ENCODE measurements at places on chromosomes 1 and 21.

GRCh38 chr21:39515684-39516472, 64.1 kb downstream of the SH3BGR start:
- DNase-seq = no peak

GRCh38 chr1:170578359-170578758, 46.4 kb downstream of the GORAB start:
- no peak for DNase-seq

DNA sequence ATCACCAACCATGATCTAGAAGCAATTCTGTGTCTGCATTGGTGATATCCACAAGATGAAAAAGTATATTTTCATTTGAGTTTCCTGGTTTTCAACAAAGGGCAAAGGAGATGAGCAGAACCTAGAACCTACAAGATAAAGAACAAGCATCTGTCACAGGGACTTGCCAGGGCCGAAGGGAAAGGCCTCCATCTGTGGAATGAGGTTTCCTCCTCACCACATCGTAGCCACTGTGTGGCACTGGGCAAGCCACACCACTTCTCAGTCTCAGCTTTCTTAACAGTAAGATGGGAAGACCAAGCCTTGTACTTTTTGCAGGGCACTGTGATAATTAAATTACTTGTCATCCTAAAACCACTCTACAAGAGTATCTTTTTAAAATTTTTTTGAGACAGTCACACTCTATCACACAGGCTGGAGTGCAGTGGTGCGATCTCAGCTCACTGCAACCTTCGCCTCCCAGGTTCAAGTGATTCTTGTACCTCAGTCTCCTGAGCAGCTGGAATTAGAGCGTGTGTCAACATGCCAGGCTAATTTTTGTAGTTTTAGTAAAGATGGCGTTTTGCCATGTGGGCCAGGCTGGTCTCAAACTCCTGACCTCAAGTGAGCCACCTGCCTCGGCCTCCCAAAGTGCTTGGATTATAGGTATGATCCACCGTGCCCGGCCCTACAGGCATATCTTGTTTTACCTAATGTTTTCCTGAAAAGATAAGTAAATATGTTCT, 45.8 kb downstream of the ARHGEF11 start:
- no peak for DNase-seq

DNA sequence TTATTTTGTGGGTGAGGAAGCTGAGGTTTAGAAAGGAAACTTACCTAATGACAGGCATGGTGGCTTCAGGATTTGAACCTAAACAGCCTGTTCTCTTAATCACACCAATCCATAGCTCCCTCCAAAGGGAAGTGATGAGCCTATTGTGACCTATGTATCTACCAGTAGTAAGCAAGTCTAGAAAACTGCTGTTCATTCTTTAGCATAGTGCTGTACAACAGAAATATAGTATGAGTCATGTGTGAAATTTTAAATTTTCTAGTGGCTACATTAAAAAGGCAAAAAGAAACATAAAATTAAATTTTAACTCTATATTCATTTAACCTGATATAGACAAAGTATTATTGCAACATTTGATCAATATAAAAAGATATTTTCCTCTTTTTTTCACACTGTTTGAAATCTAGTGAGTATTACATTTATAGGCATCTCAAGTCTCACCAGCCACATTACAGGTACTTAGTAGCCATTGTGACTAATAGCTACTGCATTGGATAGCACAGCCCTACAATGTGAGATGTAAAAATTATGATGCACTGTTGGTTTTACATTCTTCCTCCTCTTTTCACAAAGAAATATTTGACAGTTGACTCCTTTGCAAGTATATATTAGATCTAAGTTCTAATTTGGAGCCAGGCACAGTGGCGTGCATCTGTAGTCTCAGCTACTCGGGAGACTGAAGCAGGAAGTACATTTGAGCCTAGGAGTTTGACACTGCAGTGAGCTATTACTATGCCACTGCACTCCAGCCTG, 16.6 kb downstream of the IPO9 start:
- no peak for DNase-seq

DNA sequence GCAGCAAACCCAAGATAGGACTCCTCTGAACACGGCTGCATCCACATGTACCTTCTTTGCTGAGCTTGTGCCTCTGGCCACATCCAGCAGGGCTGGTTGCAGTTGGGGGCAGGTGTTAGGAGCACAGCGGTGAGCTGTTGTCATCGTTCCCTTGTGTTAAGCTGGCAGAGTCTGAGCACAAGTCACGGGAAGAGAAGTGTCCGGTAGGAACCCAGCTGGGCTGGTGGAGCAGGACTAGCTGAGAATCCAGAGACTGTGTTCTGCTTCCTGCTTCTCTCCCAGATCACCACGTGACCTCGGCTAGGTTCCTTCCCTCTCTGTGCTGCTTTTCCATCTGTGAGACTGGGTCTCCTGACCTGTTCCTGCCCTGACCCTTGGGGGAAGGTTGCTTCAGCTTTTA, 105.1 kb downstream of the PCBP3 start:
- DNase-seq = no peak

DNA sequence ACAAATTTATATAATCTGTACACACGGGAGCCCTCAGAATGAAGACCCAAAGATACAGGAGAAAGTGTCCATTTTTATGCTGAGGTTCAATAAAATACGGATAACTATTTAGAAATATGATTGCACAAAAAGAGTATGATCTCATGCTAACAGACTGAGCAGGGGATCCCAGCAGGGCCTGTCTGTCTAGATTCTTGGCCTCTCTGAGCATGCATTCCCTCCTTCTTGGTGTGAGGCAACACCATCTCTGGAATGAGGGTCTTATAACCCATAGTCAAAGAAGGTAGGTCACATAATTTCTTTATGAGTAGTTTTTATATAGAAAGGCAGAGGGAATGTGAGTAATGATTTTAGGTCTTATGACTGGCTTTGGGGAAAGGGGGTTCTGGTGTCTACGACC, 5.4 kb downstream of the PRMT6 start:
- DNase-seq = no peak

GRCh38 chr1:156491151-156491949, 9.2 kb downstream of the MEF2D start:
- no peak for DNase-seq

DNA sequence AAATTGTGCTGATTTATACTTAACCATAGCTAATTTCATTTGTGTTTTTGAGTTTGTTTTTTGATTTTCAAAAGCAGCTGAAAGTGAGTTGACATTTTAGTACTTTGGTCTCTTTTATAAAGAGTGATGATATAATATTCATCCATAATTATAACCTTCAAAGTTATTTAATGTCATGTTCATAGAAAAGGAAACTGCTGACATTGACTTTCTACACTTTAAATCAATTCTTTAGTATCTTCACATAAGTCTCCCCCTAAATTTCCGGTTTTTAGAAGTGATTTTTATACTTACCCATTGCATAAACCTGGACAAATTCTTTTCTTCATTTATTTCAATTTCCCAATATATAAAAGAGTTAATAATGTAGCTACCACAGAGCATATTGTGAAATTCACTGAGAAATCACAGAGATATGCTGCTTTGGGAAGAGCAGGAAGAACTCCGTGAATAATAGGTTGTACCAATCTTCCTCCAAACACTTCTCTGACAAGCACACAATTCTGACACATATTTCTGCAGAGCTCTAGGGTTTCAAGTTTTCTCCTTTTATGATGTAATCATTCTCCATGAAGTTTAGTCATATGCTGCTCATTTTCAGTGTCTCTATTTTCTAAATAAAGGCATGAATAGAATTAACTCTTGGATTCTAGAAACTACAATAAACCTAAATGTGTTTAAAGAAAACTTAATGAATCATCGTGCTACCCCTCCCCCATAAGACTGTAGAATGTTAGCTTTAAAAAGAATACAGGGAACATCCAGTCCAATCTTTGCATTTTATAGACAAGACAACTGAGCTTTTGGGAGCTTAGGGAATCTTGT, 25.6 kb upstream of the CDC42BPA start:
- DNase-seq = no peak

DNA sequence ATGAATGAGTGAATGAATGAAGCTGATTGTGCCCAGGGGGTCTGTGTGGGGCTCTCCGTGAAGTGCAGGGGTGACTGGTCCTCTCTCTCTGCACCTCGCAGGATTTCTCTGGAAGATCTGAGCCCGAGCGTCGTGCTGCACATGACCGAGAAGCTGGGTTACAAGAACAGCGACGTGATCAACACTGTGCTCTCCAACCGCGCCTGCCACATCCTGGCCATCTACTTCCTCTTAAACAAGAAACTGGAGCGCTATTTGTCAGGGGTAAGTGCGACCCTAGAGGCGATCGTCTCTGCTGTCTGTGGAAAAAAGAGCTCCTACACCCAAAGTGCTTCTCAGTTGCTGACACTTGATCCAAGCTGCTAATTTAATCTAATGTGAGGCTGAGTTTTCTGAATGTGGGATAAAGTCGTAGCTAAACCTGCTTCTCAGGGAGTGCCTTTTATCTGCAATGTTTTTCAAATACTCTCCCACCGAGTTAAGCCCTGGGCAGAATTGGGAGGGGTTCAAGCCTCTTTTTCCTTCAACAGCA, 101.7 kb downstream of the HUNK start:
- no peak for DNase-seq

DNA sequence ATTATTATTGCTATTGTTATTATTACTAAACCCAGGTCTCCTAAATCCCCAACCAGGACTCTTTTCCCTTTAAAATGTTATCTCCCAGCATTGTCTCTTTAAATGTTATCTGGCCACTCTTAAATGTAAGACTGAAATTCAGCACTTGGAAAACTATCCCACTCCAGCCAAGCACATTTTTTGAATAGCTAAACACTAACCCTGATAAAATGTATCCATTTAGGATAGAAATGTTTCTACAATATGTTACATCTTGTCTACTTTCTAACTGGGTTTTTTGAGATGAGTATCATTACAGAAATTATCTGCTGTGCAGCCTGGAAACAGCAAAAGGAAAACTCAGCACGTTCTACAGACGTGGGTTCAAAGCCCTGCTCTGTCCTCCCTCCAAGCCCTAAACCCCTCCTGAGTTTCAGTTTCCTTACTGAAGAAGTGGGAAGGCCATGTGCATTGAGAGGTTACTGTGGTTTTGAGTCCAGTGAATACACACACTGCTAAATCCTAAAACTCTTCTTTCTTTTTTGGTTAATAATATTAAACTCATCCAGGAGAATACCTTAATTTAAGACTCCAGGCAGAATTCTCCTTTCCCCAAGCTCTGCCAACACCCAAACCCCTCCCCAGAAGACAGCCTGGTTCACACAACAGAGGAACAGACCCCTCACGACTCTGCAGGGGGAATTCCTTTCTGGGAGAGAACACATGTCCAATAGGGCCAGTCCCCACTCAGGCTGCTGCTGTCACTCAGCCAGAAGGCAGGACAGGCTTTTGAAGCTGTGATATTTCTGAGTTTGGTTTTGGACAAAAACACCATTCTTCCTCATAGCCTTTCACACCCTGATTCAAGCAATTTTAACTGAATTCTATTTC, 41.9 kb downstream of the HIVEP3 start:
- no peak for DNase-seq

- no peak for DNase-seq
These were observed 17.7 kb downstream of the CLDN17 start for GRCh38 chr21:30148906-30149305.

DNA sequence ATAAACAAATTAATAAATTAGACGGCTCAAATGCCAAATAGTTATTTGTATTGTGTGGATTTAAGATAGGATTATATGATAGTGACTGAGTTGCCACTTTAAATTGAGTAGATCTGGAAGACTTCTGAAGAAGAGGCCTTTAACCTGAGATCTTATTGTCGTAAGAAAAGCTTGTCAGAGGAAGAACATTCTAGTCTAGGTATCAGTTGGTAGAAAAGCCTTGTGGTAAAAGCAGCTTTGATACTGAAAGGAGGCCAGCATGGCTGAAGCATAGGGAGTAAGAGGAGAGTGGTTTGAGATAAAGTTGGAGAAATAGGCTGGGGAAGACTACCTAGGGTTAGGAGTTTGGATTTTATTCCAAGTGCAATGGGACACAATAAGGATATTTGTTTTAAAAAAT, 29.1 kb downstream of the SLC30A7 start:
- no peak for DNase-seq

DNA sequence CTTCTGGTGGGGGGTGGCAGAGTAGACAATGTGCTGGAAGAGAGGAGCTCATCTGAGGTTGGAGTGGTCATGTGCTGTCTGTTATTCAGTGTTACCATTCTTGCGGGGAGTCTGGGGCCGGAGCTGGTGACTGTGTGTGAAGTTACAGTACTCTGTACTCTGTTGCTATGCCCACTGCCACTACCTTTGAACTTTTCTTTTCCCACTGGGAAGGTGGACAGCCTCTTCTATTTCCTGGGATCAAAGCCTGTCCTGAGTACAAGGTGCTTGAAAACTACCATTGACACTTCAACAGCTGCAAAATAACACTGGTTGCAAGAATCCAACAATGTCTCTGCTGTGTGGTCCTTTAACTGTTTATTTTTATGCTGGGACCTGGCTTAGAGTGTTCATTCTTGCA, 66.4 kb upstream of the ZNF326 start:
- DNase-seq = no peak

GRCh38 chr1:94745742-94746141, 74.4 kb upstream of the SLC44A3 start:
- DNase-seq = no peak

DNA sequence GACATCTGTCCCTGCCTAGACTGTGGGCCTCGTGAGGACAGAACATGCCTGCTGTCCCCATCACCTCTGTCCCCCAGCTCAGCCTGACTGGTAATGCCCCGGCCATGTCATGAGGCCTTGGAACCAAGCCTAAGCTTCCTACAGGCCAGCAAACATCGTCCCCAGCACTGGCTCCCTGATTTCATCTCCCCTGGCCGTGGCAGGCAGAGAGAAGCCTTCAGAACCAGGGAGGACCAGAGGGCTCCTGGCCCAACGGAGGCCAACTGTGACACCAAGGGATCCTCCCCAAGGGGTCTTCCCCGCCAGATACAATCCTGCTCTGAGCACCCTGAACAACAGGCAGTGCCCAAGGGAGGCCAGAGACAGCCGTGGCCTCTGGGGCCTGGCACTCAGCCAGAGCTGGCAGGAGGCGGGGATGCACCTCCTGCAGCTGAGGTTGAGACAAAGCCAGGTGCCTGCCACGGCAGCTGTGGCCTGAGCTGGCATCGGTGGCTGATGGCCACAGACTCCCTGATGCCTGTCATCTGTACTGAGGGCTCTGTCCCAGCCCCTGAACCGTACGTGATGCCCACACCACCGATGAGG, 9.9 kb upstream of the NPHP4 start:
- DNase-seq = no peak

DNA sequence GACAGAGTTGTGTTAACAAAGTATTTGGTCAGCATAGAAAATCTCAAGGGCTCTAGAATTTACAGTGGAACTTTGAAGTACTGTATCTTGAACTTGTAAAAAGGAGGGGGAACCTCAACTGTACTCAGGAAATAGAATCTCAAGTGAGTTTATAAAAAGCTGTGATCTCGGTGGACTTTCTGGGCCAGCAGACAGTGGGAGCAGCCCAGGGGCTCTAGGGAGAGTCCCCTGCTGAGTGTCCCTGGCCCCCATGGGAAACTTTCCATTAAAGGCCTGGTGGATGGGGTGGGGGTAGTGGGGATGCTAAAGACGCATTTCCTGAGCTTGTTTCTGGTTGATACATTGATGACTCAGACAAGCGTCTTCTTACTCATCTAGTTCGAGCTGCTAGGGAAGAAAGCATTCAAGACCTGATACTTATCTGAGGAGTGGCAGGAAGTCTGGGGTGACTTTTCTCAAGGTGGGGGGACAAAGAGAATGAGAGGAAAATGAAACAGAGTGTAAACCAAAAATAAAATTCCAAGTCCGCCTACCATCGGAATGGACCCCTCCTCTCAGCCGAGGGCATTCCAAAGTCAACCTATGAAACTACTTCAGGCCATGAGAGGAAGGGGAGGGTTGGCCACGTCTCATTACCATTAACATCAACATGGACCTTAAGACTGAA, 65.5 kb downstream of the NID1 start:
- no peak for DNase-seq

- no peak for DNase-seq
These were observed 23.9 kb downstream of the COL6A1 start for GRCh38 chr21:46005481-46005881.

Data from NCI-H1694 treated with DMSO at 0.1 percent for 48 hours (cell line).